ENCODE measurements at places on chromosomes 16 and 17.

DNA sequence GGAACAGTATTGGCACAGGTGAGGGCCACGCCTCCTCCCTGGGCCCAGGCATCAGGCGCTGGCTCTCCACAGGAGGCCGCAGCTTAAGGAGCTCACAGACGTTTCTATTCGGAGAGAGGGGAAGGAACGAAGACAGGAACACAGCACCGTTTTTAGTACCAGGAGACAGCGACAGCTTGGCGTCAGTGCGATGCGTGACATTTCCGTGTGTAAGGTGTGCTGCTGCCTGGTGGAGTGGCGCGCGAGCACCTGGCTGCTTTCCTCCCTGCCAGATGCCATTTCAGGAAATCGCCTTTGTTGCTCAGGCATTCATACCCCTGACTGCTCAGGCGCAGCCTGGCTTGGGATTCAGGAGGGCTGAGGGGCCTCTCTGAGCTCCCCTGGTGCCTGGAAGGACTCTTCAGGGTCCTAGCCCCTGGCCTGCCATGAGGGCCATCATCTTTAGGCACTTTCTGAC, 367.5 kb downstream of the CPPED1 start:
- no peak for DNase-seq

GRCh38 chr16:66751053-66751302, 431 bp downstream of the DYNC1LI2 start:
- no peak for DNase-seq

DNA sequence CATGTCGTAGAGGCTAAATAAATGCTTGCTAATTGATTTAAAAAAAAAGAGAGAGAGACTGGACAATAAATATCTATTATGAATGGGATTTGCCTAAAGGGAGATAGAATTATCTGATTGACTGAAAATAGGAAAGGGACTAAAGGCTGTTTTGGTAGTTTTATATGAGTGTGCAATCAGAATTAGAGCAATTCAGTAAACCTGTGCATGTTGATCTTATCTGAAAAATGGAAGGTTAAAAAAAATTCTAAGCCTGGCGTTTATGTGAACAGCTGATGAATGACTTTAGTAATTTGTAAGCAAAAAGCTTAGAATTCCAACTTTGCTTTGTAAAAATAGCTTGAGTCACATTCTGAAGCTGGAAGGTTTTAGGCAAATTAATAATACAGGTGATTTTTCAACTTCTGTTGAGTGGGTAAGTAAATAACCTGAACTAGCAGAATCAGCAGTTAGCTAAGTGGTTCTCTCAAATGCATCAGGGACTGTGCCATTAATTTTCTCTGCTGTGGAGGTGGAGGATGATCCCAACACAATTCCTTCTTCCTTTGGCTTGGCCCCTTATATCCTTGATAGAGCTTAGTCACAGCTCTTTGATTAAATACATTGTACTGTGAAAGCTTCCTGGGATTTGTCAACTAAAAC, 254.4 kb downstream of the PHKB start:
- no peak for DNase-seq

DNA sequence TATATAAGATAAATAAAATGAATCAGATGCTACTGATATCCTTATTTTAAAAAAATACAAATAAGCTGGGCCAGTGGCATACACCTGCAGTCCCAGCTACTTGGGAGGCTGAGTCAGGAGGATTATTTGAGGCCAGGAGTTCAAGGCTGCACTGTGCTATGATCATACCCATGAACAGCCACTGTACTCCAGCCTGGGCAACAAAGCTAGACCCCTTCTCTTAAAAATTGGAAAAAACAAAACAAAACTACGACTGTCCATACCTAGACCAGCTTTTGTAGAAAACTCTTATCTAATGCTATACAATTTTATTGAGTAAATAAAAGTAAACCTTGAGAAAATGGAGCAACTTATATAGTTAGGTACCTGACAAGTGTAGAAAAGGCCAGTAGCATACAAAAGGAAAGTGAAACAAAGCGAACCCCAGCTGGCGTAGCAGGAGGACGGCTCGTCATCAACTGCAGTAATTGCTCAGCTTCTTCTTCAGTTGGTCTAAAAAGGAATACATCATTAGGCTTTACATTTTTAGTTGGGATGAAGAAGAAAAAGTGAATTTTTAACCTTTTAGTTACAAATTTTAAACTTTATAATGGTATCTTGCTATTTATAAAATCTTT, 23.6 kb downstream of the INTS2 start:
- no peak for DNase-seq

DNA sequence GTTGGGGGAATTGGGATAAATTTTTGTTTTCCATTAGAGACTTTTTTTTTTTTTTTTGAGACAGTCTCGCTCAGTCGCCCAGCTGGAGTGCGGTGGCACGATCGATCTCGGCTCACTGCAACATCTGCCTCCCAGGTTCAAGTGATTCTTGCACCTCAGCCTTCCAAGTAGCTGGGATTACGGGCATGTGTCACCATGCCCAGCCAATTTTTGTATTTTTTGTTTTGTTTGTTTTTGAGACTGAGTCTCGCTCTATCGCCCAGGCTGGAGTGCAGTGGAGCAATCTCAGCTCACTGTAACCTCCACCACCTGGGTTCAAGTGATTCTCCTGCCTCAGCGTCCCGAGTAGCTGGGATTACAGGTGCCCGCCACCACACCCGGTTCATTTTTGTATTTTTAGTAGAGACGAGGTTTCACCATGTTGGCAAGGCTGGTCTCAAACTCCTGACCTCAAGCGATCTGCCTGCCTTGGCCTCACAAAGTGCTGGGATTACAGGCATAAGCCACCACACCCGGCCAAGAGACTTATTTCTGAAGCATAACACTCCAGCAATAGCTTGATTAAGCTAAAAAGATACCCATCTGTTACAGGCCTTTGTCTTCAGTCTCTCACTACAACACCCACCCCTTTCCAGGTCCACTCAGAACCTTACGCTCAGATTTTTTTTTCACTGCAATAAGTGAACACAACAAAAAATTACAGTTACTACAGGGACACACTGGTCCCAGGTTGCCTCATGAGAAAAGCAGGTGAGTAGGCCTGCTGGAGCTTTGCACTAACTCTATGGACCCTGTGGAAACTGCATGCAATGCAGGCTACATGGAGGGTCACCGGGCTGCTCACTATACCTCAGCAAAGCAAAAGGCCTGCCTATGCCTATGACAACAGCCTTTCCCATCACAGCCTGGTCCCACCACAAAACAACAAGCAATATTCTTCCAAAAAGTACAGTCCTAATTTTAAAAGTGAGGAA, 34.6 kb downstream of the KANSL1 start:
- no peak for DNase-seq

DNA sequence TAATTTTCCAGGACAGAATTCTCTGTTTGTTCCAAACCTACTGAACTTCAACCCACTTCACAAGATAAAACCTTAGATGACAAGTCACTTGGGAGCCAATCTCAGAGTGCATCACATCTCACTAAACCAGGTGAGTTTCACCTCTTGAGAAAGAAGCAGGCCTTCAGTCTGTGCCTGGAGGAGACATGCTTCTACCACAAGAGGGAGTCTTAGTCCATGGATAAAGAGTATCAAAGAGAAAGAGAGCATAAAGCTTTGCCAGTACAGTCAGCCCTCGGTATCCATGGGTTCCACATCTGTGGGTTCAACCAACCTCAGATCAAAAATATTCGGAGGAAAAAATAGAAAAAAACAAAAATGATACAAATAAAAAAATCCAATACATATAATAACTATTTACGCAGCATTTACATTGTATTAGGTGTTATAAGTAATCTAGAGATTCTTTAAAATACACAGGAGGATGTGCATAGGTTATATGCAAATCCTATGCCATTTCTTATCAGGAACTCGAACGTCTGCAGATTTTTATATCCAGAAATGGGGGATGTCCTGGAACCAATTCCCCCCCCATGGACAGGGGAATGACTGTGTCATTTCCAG, 37.7 kb downstream of the DUSP14 start:
- no peak for DNase-seq

Data from stimulated activated naive B cell treated with anti-CD40 and anti-IgM and Interleukin-4, amounts not matched to agents 10 μg/mL and 1 μg/mL and 100 μg/mL, for 72 hours (primary cell).